ENCODE measurements at places on chromosomes 5 and 9.

DNA sequence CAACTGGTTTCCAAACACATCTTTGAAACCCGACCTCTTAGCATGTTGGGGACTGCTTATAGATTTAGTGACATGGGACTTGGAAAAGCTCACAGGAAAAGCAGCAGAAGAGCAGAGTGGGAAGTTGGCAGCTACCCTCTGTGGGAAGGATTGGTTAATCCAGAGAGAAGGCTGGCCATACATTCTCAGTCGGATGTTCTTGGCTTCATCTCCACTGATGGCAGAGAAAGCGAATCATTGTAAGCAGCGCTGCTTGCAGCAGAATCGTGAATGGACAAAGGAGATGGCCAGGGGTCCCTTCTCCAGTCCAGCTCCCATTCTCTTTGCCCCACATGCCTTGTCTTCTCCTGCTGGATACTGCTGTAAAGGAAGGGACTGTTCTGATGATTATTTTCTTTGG, 62.7 kb downstream of the MEGF10 start:
- DNase-seq: no peak

GRCh38 chr5:89929173-89929572, 480.4 kb downstream of the CETN3 start:
- no peak for DNase-seq

GRCh38 chr9:4740388-4740637, 689 bp downstream of the AK3 start:
- DNase-seq: no peak

DNA sequence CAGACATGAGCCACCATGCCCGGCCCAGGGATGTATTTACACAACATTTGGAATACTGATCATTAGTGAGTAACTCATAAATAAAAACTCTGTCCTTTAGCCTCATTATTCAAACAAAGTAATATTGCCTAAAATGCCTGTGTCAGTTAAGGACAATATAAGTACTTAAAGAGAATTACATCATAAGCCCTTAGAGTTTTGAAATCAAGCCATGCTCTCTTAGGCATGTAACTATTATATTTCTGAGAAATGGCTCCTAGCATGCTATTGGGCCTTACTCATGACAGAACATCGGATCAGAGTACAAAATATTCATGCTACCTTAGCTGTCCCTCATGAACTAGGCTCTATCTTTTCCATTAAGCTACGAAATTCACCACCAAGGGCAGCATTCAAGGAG, 309.3 kb downstream of the CHSY3 start:
- no peak for DNase-seq

DNA sequence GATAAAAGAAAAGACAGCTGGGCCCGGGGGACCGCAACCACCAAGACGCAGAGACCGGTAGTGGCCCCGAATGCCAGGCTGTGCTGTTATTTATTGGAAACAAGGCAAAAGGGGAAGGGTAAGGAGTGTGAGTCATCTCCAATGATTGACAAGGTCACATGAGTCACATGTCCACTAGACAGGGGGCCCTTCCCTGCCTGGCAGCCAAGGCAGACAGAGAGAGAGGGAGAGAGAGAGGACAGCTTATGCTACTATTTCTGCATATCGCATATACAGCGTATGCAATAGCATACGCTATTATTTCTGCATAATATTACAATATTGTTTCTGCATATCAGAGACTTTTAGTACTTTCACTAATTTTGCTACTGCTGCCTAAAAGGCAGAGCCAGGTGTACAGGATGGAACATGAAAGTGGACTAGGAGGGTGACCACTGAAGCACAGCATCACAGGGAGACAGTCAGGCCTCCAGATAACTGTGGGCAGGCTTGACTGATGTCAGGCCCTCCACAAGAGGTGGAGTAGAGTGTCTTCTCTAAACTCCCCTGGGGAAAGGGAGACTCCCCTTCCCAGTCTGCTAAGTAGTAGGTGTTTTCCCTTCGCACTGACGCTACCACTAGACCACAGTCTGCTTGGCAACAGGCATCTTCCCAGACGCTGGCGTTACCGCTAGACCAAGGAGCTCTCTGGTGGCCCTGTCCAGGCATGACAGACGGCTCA, 50.3 kb downstream of the RFX3 start:
- DNase-seq: no peak

DNA sequence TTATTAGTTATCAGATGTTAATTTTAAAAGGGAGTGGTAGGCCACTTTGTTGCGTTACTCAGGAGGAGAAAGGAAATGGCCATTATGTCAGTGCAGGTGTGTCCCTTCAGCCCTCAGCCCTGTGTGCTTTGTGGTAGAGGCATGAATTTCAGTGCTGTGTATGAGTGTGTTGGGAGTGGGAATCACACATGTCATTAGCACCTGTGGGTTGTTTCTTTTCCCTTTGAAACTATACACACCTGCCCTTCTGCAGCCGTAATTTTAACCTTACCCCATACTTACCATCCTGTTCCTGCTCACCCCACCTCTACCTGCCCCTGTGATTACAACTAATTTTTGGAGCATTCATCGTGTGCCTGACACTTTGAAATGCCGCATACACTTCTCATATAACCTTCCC, 156.4 kb downstream of the ARHGAP26 start:
- DNase-seq: no peak

- DNase-seq: no peak
These were observed 11.0 kb upstream of the HACD4 start for GRCh38 chr9:21042466-21042865.

GRCh38 chr5:81795666-81796065, 44.8 kb upstream of the SSBP2 start:
- DNase-seq: no peak

DNA sequence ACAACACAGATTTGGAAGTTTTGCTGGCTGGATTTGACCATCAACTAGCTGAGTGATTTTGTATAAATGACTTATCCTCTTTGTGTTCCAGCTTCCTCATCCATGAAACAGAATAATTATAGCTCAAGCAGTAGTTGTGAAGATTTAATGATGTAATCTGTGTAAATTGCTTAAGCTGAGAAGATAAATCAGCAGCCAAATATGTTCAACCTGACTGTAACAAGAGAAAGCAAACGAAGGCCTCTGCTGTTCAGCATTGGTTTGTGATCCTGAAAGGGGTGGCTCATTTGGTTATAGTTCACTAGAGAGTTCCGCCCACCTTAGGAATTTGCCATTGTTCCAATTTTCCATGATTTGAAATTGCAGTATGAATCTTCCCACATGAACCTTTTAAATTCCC, 75.7 kb upstream of the CCDC112 start:
- DNase-seq: no peak

DNA sequence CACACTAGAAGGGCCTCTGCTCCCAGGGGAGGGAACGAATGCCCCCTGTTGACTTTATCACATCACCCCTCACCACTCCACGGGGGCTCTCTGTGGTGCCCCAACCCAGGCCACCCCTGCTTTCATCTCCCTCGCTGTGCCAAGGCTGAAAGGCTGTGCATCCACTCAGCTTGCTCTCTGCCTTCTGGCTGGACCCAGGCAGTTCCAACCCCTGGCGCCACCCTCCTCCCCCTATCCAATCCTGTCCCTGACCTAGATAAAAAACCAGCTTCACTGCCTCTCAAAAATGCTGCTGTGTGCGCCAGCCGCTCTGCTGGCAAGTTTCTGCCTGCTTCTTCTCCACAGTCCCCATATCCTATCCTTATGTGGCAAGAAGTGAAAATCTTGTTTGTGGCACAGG, 22.4 kb upstream of the CORO2A start:
- DNase-seq: no peak

- no peak for DNase-seq
These were observed 56.5 kb upstream of the HAND1 start for GRCh38 chr5:154534457-154535050.

GRCh38 chr9:36194326-36195000, 3.7 kb downstream of the CLTA start:
- DNase-seq: no peak

DNA sequence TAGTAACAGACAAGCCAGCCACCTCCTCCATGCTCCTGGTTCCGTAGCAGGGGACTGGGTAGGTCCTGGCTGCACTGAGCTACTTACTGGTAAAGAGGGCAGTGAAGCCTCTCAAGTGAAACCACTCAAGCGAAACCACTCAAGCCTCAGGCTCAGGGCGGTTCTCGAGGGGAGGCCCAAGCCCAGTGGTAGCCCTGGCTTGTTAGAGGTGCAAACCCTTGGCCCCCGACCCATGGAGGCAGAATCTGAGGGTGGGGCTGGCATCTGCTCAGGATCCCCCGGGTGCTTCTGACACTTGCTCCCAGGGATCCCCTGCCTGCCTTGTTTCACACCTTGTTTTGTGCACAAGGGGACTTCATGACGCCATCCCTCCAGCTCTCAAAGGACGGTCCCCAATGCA, 76.5 kb upstream of the OLFM1 start:
- no peak for DNase-seq

DNA sequence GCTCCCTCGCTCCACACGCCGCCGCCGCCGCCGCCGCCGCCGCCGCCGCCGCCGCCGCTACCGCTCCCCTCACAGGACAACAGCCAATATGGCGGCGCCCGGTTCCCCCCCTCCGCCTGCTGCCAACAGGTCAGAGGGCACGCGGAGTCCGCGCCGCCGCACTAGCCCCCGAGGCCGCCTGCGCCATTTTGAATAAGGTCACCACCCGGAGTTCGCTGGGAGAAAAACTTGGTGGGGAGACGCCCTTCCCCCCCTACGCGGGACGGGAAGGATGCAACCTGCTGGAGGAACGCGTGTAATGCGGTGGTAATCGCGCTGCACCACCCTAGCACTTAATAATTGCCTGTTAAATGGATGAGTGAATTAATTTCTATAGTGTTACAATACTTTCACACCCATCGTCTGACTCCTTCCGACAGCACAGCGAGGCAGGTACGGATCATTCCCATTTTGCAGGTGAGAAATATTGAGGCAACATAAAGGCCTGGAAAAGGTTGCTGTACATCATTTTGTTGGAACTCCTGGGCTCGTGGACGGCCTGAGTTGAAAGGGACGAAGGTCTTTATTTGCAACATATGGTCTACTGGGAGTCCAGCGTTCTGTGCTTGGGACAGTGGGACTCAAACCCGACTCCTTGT, at the start of gene FAM193B:
TSS of gene FAM193B (minus strand) at position 90 of the 638 bp plus-strand sequence. CDS start 105 bp downstream, outside the sequence.
- peak; percentile 93 for DNase-seq

- DNase-seq: no peak
These were observed 20.9 kb upstream of the SYNPO start for GRCh38 chr5:150619359-150620230.

GRCh38 chr9:107704774-107705173, 215.2 kb upstream of the KLF4 start:
- DNase-seq: no peak
